Occipital lobe (tissue), 3 donors: ENCODE measurements at places on chromosomes 11 and 22. TPM values are rescaled to one million over a fixed set of nuclear protein-coding genes. Genes with fewer than 3 reads are reported as not detected.

AP2A2 gene
- 35.6 TPM for total RNA-seq

GP1BB gene
- total RNA-seq: 21.8 TPM

OR5P2 gene
- total RNA-seq: not detected

LRRC75B gene
- total RNA-seq: 5.3 TPM

VPS26B gene
- total RNA-seq: 61.9 TPM

ACR gene
- total RNA-seq: not detected

DNAJC24 gene
- total RNA-seq: 22.3 TPM
